Stimulated activated CD8-positive, alpha-beta memory T cell treated with anti-CD3 and anti-CD28 coated beads, Interleukin-15, amount 100 ng/mL, for 4 hours (primary cell): ENCODE measurements at places on chromosomes 12 and 14.

DNA sequence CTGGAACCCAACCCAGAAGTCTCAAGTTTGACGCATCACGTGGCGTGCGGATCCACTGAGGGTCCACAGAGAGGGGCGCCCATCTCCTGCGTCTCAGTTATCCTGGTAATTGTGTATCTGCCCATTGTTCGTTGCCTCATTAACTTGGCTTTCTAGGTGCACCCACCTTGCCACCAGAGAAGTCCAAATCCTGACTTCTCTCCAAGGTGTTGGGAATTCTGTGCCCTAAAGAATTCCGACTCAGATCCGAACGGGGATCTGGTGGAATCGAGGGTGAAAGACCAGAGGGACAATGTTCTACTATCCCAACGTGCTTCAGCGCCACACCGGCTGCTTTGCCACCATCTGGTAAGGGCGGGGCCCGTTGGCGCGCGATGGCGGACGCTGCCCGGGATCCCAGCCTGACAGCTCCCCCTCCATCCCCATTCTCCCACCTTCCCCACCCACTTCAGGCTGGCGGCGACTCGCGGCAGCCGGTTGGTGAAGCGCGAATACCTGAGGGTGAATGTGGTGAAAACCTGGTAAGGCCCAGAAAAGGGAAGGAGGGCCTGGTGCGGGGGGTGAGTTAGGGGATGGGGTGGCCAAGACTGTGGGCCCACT is 481 bp downstream of the REC8 start:
- DNase-seq = no peak

DNA sequence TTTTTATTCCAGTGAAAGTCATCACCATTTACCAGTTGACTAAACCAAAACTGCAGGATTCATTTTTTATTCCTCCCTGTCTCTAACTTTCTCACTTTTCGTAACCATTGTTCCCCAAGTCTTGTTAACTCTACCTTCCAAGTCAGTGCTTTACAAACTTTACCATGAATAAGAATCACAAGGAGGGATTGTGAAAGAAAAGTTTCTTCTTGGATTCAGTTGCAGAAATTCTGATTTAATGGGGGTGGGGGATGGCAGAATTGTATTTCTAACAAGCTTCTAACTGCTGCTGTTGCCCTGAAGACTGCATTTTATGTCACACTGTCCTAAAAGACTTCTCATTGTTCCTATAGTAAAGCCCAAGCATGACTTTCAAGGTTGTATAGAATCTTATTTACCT is 5.0 kb upstream of the RAB21 start:
- DNase-seq = no peak

GRCh38 chr12:50936821-50937530 is 15.4 kb upstream of the HIGD1C start:
- no peak for DNase-seq

DNA sequence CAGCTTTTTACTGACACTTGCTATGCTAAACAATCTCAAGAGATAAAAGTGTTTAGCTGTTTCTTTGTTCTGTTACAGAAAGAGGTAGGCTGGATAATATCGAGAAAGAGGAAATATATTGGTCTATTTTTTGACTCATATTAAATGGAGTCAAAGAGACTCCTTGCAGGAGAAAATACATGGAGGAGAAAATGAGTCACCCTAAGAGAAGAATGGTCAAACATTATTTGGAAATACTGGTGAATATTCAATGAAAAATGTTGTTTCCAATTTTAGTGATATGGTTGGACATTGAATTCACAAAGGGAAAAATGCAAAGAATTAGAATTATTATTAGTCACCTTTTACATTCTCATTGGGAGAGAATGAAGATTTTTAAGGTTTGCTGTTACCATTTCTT is 3.2 kb downstream of the KCNJ8 start:
- no peak for DNase-seq

DNA sequence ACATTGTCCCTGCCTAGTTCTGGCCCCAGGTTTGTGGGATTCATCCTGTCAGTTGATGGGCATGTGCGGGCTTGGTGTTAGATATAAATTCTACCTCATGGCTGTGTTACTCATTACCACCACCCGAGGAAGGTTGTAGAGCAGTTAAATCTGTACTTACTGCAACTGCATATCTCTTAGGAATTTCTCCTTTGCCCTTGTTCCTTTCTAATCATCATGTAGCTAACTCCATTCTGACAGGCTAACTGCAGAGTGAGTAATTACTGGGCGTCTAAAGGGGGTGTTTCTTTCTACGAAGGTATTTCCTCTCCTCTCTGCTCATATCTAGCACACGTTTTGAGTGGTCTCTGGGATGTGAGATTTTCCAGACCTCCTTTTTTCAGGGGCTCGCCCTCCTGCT is 1076.7 kb downstream of the TMTC2 start:
- DNase-seq = no peak

DNA sequence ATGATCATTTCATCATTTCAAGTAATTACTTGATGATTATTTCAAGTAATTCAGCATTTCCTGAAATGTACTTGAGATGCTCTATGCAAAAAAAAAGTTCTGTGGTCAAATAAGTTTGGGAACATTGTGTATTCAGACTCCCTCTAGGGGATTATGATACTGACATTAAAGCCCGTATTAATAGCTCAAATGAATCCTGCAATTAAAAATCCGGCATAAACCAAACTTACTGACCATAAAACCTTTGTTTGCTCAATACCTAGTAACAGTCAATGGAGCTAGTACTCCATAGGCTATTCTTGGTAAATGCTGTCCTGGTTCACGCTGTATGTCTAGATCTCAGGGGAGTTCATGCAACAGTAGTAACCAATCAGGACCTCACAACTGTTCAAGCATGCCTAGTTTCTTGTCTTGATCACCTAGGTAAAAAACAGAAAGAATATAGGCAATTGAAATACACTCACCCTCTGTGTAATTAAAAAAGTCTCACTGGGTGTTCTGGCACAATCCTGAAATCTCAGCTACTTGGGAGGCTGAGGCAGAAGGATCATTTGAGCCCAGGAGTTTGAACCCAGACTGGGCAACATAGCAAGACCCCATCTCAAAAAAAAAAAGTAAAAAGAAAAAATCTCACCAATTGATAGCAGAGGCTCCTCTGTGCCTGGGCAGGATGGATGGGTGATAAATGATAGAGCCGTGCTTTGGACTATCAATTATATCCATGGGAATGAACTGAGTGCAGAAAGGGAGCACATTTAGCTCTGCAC is 14.1 kb downstream of the ALDH1L2 start:
- no peak for DNase-seq

- DNase-seq = no peak
Measured at GRCh38 chr12:87320724-87321123, 708.5 kb downstream of the C12orf50 start.

GRCh38 chr12:129901254-129901653 is 2.6 kb downstream of the TMEM132D start:
- no peak for DNase-seq
